ENCODE measurements at places on chromosomes 6 and 20.

DNA sequence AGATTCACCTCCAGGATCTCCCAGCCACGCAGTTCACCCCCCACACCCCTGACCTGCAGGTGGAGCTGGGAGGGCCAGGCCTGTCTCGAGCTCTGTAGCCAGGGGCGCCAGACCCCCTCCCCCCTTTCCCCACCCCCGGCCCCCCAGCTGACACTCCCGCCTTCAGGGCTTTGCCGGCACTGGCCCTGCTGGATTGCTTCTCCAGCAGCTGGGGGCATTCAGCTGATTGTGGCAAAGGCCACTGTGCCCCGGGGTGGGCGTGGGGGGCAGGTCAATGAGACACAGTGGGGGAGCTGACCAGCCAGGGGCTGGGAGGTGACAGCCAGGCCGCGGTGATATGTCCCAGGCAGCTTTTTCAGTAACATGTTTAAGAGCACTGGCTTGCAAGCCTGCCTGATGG lies 22.2 kb downstream of the ZBP1 start:
- no peak for DNase-seq

DNA sequence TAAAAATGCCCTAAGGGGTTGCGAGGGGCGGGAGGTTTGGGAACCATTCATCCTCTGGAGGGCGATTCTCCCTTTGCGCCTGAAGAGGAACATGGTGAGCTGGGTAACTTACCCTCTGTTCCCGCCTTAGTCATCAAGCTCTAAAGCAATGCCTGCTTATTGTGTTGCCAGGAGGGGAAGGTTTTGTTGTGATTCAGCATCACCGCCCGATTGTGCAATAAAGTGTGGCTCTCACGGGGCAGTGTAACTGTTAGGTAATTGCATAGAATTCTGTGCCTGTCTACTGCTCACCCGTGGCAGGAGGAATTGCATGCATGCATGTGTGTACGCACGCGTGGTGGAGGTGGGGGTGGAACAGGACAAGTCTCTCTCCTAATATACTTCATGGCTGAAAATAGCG lies 95.5 kb upstream of the AGPAT4 start:
- no peak for DNase-seq

GRCh38 chr6:14506656-14507246 lies 389.2 kb downstream of the CD83 start:
- no peak for DNase-seq

GRCh38 chr6:10643201-10643651 lies 51.2 kb downstream of the C6orf52 start:
- no peak for DNase-seq

- no peak for DNase-seq
Observed at GRCh38 chr6:82902290-82902689, 163.4 kb downstream of the UBE3D start.

GRCh38 chr6:47019941-47020340 lies 22.2 kb downstream of the ADGRF1 start:
- no peak for DNase-seq

DNA sequence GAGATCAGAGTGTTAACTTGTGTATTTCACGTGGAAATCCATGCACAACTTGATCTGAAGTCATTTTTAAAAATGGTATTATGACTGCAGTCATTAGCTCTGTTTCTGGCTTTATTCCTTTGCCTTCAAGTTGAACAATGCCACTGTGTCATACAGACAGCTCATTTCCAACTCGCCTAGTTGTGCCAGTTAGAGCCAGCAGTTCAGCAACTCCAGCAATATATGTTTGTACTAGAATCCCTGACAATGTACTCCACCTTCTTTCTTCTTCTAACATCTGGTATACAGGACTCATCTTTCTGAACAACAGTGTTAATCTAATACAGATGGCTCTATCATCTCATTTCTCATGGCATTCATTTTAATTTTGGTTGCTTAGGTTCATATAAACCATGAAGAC lies 418.3 kb upstream of the POU3F2 start:
- DNase-seq: no peak

DNA sequence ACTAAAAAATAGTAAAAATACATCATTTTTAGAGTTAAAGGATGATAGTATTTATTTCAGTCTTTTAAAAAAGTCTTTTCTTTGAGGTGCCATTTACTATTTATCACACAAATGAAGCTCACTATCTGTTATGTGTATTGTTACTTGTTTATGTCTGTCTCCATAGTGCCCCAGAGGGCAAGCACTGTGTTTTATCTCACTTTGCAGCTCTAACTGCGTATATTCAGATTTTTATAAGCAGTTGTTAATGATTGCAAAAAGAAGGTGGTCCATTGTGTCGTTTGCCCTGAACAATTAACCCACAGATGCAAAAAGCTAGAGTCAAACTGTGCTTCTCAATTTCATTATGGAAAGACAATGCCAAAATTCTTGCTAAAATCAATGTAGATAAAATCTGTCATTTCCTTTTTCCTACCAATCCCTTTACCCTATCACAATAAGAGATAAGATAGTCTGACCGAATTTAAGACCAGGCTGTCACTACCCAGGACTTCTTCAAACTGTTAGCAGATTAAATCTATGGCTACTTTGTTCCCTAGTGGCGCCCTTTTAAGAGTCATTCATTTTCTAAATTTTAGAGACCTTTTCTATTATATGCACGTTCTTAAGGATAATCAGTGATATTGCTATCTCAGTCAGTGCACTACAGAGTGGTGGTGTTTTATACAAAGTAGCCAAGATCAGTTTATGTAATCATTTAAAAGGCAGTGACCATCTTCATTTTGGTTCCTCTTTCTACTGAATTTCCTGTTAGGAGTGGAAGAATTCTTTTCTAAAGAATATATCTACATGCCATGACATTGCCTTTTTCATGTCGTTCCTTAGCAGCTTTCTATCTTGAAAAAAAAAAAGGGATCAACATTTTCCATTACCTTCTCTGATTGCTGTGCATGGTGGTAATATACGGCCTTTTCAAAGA lies 133.1 kb upstream of the PRDM1 start:
- no peak for DNase-seq
